ENCODE measurements at places on chromosomes 11 and 22. TPM values are rescaled to one million over a fixed set of nuclear protein-coding genes. Genes with fewer than 3 reads are reported as not detected.

Gene POTEH
- not detected for total RNA-seq

Gene BDNF
- 8.8 TPM for total RNA-seq

Gene PKDREJ
- total RNA-seq, result not detected

Gene CD6
- 0.08 TPM for total RNA-seq

Gene OR5P2
- total RNA-seq, result not detected

Gene BACE1-AS
- total RNA-seq, result 2.1 TPM

Gene SERPIND1
- total RNA-seq, result not detected

Gene RASD2
- total RNA-seq, result 0.67 TPM

Data from A549 treated with Mapracorat at 1 μM for 4 hours (cell line).